Activated T-helper 1 cell treated with anti-CD3 and anti-CD28 coated beads, Interleukin-12 subunit alpha, Interleukin-12 subunit beta, Interleukin-2, Interleukin-4 antibody, amounts not matched to agents 30 ng/mL and 10 ng/mL and 1 ng/mL, durations not matched to agents 14 hours and 24 hours and 36 hours (primary cell): ENCODE measurements at places on chromosomes 7 and 10. TPM values are rescaled to one million over a fixed set of nuclear protein-coding genes. Genes with fewer than 3 reads are reported as not detected.

The SFTPA1 gene
- total RNA-seq: not detected in 2 replicates

DNA sequence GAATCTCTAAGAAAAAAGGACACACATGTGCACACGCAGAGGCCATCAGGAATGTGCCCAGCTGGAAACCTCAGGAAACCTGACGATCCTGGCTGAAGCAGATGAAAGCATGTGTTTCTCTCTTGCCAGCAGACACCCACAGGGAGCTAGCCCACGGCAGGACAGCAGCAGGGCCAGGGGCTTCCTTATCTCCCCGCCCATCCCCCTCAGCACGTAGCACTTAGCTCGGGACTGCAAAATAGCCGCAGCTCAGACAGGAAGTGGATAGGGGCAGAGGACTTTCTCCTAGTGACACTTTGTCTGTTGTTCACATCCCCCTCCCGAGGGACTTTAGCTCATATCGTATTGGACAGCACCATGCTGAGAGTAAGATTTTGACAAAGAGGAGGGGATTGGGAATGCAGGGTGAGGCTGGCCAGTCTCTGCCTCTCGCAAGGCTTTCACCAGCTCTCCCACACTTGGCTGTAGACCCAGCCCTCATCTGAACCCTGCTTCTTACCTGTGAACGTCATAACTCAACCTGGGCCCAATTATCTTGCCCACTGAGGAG, 63.8 kb downstream of the MKI67 start:
- peak overlapping the region; percentile 93 for H3K27ac ChIP-seq
- peaks cover 62% of the 10 kb centered on the region for H3K4me1 ChIP-seq
- H3K36me3 ChIP-seq: peaks cover 60% of the 10 kb centered on the region
- no peak for DNase-seq
- H3K4me3 ChIP-seq: peak overlapping the region; percentile 78
- no peaks in the 10 kb centered on the region for H3K27me3 ChIP-seq

- H3K27me3 ChIP-seq: no peaks in the 10 kb centered on the region
- H3K4me1 ChIP-seq: no peaks in the 10 kb centered on the region
- no peak overlapping the region for H3K27ac ChIP-seq
- DNase-seq: no peak
- H3K4me3 ChIP-seq: no peak overlapping the region
Observed at GRCh38 chr7:117623606-117624005, 143.8 kb downstream of the CFTR start.

- peak; percentile 37 for DNase-seq
- peaks cover 61% of the 10 kb centered on the region for H3K4me1 ChIP-seq
- peak overlapping the region; percentile 87 for H3K27ac ChIP-seq
- H3K36me3 ChIP-seq: peaks cover 6% of the 10 kb centered on the region
- no peaks in the 10 kb centered on the region for H3K27me3 ChIP-seq
- H3K4me3 ChIP-seq: peak overlapping the region; percentile 73
Observed at GRCh38 chr7:151010307-151011096, 13.8 kb downstream of the ATG9B start.

The ICA1 gene
- total RNA-seq: 1.9 and 2.3 TPM in 2 replicates

DNA sequence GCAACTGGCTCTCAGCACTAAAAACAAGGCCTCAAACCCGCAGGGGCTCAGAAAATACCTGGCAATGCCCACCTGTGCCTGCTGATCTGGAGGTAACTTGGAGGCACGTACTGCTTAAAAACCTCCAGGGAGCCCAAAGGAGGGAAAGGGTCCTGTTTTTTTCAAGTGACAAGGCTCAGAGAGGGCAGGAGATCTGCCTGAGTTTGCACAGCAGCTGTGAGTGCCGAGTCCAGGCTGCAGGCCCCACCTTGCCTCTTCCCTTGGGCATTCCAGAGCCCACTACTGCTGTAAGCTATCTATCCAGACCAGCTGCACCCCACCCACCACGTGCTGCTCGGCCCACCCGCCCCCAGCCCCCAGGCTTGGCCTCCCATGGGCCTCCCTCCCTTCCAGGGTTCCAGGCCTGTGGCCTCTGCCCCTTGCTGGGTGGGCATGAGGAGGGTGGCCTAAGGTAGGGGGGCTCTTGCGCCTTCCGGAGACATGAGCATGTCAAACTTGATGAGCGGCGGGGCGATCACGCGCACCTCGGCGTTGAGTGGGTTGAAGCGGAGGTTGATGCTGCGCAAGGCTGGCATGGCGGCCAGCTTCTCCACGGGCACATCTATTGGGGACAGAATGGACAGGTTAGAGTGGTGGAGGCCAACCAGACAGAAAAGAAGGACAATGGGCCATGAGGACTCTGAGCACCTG, 17.2 kb upstream of the NPFFR1 start:
- H3K4me3 ChIP-seq: no peak overlapping the region
- H3K27me3 ChIP-seq: no peaks in the 10 kb centered on the region
- no peaks in the 10 kb centered on the region for H3K4me1 ChIP-seq

The ABCB4 gene
- not detected in 2 replicates for total RNA-seq

DNA sequence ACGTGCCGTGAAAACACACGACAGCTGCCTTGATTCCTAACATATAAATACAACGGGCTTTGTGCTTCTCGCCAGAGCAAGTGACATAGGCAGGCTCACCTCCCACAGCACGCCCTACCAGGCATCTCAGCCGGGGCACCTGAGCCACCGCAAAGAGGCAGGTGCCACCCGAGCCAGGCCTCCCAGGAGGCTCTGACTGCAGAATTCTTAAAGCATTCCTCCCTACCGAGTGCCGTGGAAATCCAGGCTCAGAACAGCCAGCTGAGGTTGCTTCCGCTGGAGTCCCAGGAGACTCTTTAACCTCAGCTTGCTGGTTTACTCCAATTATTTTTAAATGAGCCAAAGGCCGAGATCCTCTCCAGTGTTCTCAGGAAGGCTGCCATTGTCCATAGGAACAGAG, 206.5 kb downstream of the USP6NL start:
- H3K36me3 ChIP-seq: peaks cover 5% of the 10 kb centered on the region
- no peak overlapping the region for H3K4me3 ChIP-seq
- H3K27me3 ChIP-seq: peaks cover 4% of the 10 kb centered on the region
- H3K4me1 ChIP-seq: peaks cover 63% of the 10 kb centered on the region
- no peak for DNase-seq
- H3K27ac ChIP-seq: no peak overlapping the region

- peaks cover 7% of the 10 kb centered on the region for H3K36me3 ChIP-seq
- H3K27ac ChIP-seq: no peak overlapping the region
- H3K4me3 ChIP-seq: no peak overlapping the region
- H3K27me3 ChIP-seq: no peaks in the 10 kb centered on the region
- DNase-seq: peak; percentile 34
- peaks cover 10% of the 10 kb centered on the region for H3K4me1 ChIP-seq
Observed at GRCh38 chr10:119602241-119603095, 5.7 kb upstream of the TIAL1 start.

- H3K27ac ChIP-seq: peak overlapping the region; percentile 80
- H3K4me1 ChIP-seq: peaks cover 28% of the 10 kb centered on the region
- DNase-seq: no peak
- H3K4me3 ChIP-seq: peak overlapping the region; percentile 93
Observed at GRCh38 chr7:1158203-1159126, 1.5 kb downstream of the ZFAND2A start.

The TMEM273 gene
- 16.2 and 16.7 TPM in 2 replicates for total RNA-seq

- no peak overlapping the region for H3K27ac ChIP-seq
- H3K4me1 ChIP-seq: peaks cover 5% of the 10 kb centered on the region
- H3K36me3 ChIP-seq: no peaks in the 10 kb centered on the region
- peaks cover 2% of the 10 kb centered on the region for H3K27me3 ChIP-seq
Observed at GRCh38 chr7:25653384-25653783, 425.1 kb upstream of the NPVF start.

GRCh38 chr10:94224656-94225055, 138.1 kb downstream of the NOC3L start:
- H3K36me3 ChIP-seq: no peaks in the 10 kb centered on the region
- no peaks in the 10 kb centered on the region for H3K27me3 ChIP-seq
- no peaks in the 10 kb centered on the region for H3K4me1 ChIP-seq
- H3K4me3 ChIP-seq: no peak overlapping the region
- no peak for DNase-seq

DNA sequence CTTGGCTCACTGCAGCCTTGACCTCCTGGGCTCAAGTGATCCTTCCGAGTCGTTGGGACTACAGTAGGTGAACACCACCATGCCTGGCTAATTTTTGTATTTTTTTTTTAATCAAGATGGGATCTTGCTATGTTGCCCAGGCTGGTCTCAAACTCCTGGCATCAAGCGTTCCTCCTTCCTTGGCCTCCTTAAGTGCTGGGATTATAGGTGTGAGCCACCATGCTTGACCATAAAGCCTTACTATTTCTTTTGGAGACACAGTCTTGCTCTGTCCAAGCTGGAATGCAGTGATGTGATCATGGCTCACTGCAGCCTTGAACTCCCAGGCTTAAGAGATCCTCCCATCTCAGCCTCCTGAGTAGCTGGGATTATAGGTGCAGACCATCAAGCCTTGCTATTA, 12.6 kb downstream of the TFAM start:
- no peaks in the 10 kb centered on the region for H3K4me1 ChIP-seq
- H3K27me3 ChIP-seq: no peaks in the 10 kb centered on the region
- no peak for DNase-seq

GRCh38 chr10:84946904-84947303, 618.5 kb downstream of the CCSER2 start:
- no peak overlapping the region for H3K27ac ChIP-seq
- H3K27me3 ChIP-seq: no peaks in the 10 kb centered on the region
- no peak overlapping the region for H3K4me3 ChIP-seq
- H3K36me3 ChIP-seq: no peaks in the 10 kb centered on the region

DNA sequence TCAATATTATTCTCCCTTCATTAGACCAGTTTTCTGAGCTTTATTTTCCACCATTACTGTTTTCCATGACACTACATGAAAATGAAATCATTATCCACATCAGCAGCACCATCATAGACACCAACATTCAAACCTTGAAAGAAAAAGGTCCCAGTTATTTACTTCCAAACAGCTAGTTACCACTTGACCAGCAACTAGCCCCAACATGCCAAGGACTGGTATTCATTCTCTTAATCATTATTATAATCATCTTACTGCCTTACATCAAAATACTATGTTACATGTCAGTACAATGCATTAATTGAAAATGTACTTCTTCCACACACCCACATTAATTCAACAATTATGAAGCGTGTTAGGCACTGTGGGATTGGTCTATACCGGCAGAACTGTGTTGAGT, 199.4 kb downstream of the TSPAN12 start:
- no peaks in the 10 kb centered on the region for H3K27me3 ChIP-seq
- no peak overlapping the region for H3K27ac ChIP-seq
- H3K4me3 ChIP-seq: no peak overlapping the region
- DNase-seq: no peak
- no peaks in the 10 kb centered on the region for H3K36me3 ChIP-seq
- H3K4me1 ChIP-seq: no peaks in the 10 kb centered on the region

GRCh38 chr7:99393355-99394187, 14.8 kb downstream of the PDAP1 start:
- H3K27ac ChIP-seq: peak overlapping the region; percentile 68
- H3K4me3 ChIP-seq: peak overlapping the region; percentile 63
- no peaks in the 10 kb centered on the region for H3K27me3 ChIP-seq
- DNase-seq: no peak
- H3K4me1 ChIP-seq: peaks cover 16% of the 10 kb centered on the region
- H3K36me3 ChIP-seq: peaks cover 30% of the 10 kb centered on the region

- no peak overlapping the region for H3K4me3 ChIP-seq
- no peaks in the 10 kb centered on the region for H3K36me3 ChIP-seq
- no peak overlapping the region for H3K27ac ChIP-seq
Observed at GRCh38 chr7:94429153-94429552, 34.5 kb downstream of the COL1A2 start.

The VPS41 gene
- 52.9 and 56.3 TPM in 2 replicates for total RNA-seq

- DNase-seq: no peak
- H3K27me3 ChIP-seq: no peaks in the 10 kb centered on the region
- no peaks in the 10 kb centered on the region for H3K4me1 ChIP-seq
- no peak overlapping the region for H3K27ac ChIP-seq
- no peak overlapping the region for H3K4me3 ChIP-seq
Observed at GRCh38 chr10:76352300-76352699, 920.9 kb downstream of the LRMDA start.
